ENCODE measurements at places on chromosomes 12 and 14.

GRCh38 chr14:48580692-48581091, 905.3 kb upstream of the MDGA2 start:
- DNase-seq, result no peak

DNA sequence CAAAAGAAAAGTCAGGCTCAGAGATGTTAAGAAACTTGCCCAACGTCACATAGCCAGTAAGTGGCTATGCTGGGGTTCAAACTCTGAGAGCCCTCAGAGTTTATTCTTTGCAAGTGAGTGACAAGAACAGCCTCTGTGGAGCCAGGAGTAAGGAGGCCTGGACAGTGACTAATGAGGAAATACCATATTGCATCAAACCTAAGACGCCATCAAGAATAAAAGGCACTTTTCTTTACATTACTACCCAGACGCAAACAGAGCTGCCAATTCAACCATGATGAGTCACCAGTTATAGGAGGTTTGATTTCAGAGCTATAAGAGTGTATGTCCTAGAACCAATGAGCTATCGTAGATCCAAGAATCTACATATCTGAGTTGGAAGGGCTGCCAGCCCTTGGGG, 9.4 kb downstream of the TNFRSF1A start:
- DNase-seq, result no peak

DNA sequence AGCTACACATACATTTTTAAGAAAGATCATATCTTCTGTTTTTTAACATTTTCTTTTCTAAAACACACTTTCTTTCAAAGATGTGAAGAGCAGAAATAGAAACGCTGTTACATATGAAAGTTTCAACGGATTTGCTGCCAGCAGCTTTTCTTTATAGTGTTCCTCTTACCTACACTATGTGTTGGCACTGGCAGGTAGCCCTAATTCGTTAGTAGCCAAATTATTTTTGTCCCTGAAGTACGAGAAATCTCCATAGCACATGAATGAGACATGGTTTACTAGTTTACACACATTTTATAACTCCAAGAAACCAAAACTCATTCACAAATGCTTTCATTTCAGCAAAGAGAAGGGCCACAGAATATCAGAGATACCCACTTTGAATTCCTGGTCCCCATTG, 6.6 kb downstream of the SOX5 start:
- no peak for DNase-seq

- DNase-seq, result no peak
Measured at GRCh38 chr12:72677139-72677538, 405.0 kb downstream of the TRHDE start.

DNA sequence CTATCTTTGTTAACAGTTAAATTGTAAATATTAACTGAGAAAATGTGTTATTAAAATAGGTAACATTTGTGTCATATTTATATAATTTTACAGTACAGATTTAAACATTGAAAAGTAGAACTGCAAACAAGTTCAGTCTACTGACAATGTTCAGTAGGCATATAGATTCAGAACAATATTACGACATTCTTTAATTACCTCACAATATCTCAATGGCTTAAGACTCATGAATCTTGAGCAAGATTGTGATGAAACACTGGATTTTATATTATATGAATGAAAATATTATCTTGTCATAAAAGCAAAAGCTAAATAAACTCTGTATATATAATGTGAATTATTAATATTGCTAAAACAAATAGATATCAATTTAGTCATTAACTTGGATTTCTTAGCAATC, 194.9 kb downstream of the ADAMTS20 start:
- DNase-seq, result no peak

All from skin of body (tissue), 3 donors.